ENCODE measurements at places on chromosomes 6 and 20. TPM values are rescaled to one million over a fixed set of nuclear protein-coding genes. Genes with fewer than 3 reads are reported as not detected.

POPDC3 gene
- total RNA-seq: 0.80 TPM

ZNF391 gene
- total RNA-seq: 2.0 TPM

MARCKS gene
- 62.1 TPM for total RNA-seq

EPPIN gene
- 0.38 TPM for total RNA-seq

OLIG3 gene
- not detected for total RNA-seq

DNA sequence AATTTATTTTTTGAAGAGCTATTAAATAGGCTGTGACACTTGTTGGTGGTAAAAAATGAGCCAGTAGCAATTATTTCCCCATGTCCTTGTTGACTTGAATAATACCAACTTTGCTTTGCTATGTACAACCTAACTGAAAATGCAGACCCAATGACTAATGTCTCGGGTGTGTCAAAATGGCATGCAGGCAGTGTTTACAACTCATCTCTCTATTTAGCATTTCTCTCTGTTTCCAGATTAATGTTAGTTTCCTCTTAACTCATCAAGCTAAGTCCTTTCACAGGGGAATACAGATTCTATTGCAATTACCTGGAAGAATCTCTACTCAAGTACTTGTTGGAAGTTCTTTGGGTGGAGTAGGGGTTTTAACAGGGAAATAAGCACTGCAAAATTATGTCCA, 504.4 kb downstream of the BCKDHB start:
- DNase-seq: no peak

- DNase-seq: no peak
Measured at GRCh38 chr6:148971031-148971927, 224.4 kb downstream of the UST start.

DNA sequence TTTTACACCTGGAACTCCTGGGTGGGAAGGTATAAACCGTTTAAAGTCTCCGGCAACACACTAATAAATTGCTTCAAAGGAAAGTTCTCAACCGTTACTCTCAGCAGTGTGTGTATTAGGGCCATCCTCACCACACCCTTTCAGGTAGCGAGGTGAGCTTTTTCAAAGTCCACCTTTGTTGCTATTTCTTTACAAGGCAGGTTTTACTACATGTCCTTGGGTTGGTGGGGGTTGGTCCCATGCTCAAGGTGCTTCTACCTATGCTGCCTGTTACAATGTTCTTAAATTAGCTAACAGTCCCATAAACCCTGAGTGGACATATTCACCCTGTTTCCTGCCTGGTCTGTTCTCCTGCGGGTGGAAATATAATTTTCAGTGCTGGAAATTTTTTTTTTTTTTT, 13.2 kb upstream of the OSER1 start:
- no peak for DNase-seq

DNA sequence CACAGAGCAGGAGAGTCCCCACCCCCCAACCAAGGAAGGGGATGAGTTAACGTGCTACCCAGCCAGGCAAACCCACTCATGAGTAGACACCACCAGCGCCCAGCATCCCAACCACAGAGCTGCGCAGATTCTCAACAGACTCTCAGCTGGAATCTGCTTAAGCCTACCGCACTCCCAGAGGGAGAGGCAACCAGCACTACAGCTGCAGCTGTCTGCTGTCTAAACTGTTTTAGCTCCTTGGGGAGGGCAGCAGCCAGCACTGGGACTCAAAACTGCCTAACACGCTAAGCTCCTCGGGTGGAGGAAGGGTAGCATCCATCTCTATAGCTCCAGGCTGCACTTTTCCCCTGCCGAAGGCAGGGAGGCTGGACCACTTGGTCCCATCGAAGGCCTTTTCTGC, 539.8 kb downstream of the EPHA7 start:
- no peak for DNase-seq

DNA sequence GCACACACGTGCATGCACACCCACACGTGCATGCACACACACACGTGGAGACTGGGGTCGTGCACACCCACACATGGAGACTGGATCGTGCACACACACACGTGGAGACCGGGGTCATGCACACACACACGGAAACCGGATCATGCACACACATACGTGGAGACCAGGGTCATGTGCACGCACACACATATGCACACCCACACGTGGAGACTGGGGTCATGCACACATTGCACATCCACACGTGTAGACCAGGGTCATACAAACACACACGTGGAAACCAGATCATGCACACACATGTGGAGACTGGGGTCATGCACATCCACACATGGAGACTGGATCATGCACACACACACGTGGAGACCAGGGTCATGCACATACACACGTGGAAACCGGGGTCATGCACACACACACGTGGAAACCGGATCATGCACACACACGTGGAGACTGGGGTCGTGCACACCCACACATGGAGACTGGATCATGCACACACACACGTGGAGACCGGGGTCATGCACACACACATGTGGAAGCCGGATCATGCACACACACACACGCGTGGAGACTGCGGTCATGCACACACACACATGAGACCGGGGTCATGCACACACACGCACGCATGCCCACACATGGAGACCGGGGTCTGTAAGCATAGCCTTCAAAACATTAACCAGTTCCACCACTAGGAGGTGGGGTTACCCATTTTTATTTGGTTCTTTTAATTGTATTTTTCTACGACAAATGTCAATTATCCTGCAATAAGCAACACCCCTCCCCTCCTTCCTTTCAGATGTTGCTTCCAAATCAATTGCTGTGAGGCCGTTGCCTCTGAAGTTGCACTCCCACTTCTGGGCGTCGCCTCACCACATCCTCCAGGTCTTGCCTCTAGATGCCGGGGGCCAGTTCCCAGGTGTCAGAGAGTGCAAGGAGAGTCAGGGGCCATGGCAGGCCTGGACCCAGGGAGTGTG, 95.8 kb downstream of the TMEM242 start:
- DNase-seq: no peak

All from lower lobe of right lung (tissue), 2 donors.